ENCODE measurements at places on chromosomes 4 and X.

DNA sequence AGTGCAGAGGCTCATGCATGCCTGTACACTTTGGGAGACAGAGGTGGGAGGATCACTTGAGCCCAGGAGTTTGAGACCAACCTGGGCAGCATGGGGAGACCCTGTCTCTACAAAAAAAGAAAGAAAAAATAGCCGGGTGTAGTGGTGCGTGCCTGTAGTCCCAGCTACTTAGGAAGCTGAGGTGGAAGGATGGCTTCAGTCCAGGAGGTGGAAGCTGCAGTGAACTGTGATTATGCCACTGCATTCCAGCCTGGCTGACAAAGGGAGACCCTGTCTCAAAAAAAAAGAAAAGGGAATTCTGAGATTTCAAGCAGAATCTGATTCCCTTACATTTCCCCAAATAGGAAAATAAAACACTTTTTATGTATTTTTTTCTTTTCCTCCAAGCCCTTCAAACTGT is 83.5 kb downstream of the SYNPO2 start:
- no peak for DNase-seq

DNA sequence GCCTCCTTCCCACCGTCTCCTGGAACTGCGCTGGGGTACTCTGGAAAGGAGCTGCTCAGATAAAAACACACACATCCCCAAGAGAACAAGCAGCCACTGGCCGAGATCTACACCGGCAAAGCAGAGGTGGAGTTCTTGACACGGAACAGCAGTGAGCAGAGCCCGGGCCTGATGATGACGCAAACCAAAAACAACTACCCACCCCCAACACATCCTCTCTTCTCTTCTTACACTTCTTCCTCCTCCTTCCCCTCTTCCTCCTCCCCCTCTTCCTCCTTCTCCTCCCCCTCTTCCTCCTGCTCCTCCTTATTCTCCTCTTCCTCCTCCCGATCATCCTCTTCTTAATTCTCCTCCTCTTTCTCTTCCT is 4.6 kb downstream of the PNMA5 start:
- DNase-seq: no peak

DNA sequence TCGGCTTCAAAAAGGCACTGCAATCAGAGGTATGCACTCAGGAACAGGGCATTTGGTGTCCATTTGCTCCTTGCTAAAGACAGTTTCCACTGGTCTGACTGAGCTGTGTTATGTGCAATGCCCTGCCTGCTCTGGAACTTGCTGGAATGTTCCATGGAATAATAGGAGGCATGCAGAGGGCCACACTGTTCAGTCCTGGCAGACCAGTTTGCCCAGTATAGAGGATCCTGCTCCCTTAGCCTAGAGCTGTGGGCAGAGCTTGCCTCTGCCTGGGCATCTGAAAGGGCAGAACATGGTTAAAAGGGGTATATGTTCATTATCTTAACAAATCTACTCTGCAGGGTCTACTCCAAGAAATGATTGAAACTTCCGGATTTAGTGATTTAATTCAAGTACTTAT is 27.8 kb upstream of the CD99L2 start:
- no peak for DNase-seq

- DNase-seq: no peak
These were observed 10.0 kb upstream of the ASMTL start for GRCh38 chrX:1462596-1463251.

GRCh38 chr4:85408301-85408700 is 66.6 kb upstream of the ARHGAP24 start:
- DNase-seq: no peak

GRCh38 chr4:80385397-80386280 is 50.1 kb downstream of the CFAP299 start:
- DNase-seq: no peak

DNA sequence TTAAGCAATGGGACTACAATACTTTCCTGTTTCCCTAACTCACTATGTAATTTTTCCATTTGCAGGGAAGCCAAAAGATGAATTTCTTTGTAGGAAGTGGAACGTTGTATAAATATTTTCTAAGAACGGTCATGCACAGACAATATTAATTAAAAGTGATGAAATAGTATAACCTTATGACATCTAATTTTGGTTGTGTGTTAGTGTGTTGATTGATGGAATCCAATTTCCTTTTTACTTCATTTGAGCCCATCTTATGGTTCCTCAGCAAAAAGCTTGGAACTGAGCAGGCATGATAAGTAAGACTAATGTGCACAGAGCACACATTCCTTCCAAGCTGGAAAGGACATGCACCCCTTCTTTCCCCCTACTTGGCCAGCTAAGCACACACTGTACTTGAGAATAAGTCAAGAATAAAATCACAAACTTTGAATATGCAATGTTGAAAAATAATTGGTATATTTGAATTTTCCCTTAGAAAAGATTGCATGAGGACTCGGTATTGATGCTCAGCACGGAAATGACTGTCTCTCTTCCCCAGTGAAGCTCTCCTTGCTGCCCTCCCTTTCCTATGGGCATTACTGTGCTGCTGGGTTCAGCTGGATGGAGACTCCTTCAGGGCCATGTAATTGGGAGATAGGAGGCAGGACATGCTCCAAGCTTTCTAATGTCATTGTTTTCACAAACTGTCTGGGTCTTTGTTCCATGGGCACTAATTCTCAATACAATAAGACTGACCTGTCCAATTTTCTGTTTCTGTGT is 19.2 kb upstream of the PDLIM3 start:
- DNase-seq: no peak

GRCh38 chr4:101205916-101206315 is 141.4 kb downstream of the PPP3CA start:
- DNase-seq: no peak

- DNase-seq: no peak
These were observed 88.4 kb upstream of the GUCY1A1 start for GRCh38 chr4:155578219-155578618.

GRCh38 chr4:110854021-110854678 is 231.3 kb upstream of the PITX2 start:
- DNase-seq: no peak

DNA sequence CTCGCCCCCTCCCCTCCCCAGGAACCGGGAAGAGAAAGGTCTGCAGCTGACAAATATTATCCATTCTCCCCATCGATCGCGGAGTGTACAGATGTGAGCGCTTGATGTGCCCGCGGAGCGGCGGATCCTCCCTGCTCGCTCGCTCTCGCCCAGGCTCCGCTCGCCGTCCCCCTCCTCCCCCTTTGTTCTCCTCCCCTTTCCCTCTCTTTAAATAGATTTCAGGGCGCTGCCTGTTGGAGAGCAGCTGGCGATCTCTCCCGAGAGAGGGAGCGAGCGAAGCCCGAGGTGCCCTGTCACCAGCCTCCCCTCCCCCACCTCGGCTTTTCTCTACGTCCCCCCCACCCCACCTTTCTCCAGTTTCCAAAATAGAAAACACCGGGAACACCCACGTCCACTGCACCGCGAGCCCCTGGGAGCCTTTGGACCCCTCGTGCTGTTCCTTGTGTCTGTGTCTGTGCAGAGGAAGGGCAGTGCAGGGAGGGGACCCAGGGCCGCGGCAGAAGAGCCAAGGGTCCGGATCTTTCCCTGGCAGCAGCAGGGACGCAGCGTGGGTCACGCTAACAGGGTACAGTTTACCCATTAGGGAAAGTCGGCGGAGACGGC is 56.6 kb upstream of the BCOR start:
- DNase-seq: peak; percentile 11

- peak; percentile 26 for DNase-seq
These were observed 74.6 kb upstream of the SH3RF1 start for GRCh38 chr4:169345316-169345721.

- no peak for DNase-seq
These were observed 60.4 kb downstream of the PCDH18 start for GRCh38 chr4:137471895-137472294.

DNA sequence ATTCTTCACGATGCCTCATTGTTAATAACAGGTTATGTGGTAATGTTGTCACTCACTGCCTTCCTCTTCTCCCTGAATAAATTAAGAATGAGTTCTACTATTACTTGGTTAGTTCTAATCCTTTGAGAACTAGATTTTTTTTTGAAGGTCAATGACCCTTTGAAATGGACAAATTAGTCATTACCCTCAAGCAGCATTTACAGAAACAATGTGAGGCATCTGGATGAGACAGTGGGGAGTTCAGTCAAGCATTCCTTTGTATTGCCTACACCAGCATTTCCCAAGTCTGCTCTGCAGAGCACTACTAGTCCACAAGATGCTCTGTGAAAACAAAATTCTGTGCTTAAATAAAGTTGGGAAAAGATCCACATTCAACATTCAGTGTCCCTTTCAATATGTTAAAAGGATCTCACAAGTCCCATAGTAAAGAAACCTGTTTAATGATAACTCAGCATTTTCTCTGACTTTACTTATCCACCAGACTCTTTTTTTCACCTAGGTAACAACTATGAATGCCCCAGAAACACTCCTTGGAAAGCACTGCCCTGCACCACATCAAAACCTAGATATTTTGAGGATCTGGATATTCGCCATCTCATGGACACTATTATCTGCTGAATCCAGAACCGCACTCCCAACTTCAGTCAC is 60.6 kb downstream of the CHRDL1 start:
- DNase-seq: no peak

DNA sequence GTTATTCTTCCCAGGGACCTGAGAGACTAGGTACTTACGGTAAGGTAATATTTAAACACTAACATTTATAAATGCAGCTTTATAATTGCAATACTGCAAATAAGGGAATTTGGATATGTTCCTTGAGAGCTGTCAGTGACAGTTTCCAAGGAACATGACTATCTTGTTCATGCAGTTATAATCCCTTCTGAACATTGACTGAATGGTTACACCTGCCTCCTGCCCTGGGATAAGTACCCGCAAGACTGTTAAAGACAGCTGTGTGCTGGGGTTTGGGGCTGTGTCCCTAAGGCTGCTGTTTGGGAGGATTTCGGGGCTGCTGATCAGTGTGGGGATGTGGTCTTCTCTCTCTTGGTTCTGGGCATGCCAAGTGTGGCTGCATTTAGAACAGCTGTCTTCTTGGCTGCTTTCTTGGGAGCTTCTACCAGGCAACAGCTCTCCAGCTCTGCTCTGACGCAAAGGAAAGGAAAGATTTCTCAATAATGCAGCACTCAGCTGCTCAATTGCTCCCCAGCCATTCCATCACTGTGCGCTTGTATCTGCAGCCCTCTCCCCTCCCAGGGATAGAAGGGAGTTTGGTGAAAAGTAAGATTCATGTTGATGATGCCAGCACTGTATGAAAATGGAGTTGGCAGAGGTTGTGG is 298.8 kb upstream of the TAPT1 start:
- DNase-seq: no peak

DNA sequence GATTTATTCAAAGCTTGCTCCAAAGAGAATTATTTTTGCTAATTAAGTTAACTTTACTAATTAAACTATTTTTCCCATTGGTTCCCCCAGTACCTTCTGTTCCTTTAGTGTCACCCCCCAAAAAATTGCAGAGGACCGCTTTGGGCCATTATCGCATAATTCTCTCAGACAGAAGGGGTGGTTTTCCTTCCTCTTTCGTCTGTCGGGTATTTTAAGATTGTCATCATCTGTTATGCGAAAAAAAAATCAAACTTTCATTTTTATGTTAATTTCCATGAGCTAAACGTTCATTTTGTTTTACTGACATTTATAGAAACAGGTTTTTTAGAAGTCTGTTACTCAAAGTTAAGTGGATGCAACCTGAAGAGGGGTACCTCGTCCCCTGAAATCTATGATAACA is 76.2 kb upstream of the DDX3X start:
- no peak for DNase-seq

DNA sequence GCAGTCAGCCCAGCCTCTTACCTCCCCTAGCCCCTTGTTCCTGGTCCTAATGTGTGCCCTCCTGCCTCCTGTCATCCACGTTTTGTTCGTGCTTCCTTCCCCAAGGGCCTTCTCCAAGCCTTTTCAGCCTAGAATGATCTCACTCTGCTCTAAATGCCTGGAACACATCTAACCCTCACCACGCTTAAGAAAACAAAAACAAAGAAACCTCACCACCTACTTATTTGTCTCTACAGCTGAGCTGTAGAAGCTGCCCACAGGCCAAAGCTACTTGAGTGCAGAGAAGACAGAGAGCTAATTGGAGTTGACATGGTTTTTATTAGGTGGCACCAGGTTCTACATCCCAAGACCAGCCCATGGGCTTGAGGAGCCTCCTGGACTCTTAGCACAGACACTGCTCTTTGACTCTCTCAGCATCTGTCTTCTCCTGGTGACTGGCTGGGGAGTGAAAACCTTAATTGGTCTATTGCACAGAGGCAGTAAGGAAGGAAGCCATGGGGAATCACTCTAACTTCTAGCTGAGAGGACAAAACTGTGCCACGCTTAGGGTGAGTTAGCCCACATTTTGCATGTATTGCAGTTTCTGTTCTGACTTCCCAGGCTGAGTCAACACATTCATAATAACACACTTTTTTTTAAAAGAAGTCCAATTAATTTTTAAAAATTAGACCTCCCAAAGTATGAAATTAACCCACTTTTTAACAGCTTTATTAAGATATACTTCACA is 52.3 kb upstream of the PDK3 start:
- no peak for DNase-seq

DNA sequence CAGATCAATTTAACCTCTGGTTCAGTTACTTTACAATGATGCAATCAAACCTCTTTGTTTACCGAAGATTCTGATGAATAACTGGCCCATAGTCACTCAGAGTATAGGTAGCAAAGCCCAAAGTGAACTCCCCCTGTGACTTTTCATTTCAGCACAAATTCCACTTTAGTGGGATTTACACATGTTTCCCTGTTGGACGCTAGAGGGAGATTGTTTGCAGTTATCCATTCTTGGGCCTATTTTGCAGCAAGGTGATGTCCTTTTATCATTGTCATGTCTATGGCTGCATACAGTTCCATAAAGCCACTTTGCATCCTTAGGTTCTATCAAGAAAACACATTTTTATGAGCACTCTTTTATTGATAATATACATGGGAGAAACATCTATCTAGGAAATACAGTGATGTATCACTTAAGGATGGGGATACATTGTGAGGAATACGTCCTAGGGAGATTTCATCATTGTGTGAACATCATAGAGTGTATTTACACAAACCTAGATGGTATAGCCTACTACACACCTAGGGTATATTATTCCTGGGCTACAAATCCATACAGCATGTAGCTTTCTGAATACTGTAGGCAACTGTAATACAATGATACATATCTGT is 14.5 kb upstream of the DKK2 start:
- no peak for DNase-seq

- DNase-seq: no peak
These were observed 42.7 kb downstream of the LONRF3 start for GRCh38 chrX:119017077-119017476.
